ENCODE measurements at places on chromosomes 1 and 21. TPM values are rescaled to one million over a fixed set of nuclear protein-coding genes. Genes with fewer than 3 reads are reported as not detected.

The RCC1 gene
- total RNA-seq = 56.0 TPM

The PCP4 gene
- not detected for total RNA-seq

The LAMC1 gene
- 13.2 TPM for total RNA-seq

The CD1B gene
- not detected for total RNA-seq

The HTR6 gene
- under 0.01 TPM for total RNA-seq

The PLEKHN1 gene
- total RNA-seq = 0.54 TPM

The FCN3 gene
- under 0.01 TPM for total RNA-seq

The TFAP2E gene
- 1.3 TPM for total RNA-seq

The DMBX1 gene
- total RNA-seq = not detected

The BTBD19 gene
- 3.5 TPM for total RNA-seq

The ABCB10 gene
- total RNA-seq = 18.6 TPM

The LRRC8B gene
- 11.6 TPM for total RNA-seq

The FCMR gene
- total RNA-seq = 15.1 TPM

The CDA gene
- 0.27 TPM for total RNA-seq

The WDR64 gene
- total RNA-seq = not detected

Measured in hematopoietic multipotent progenitor cell (in vitro differentiated cells).